ENCODE measurements at places on chromosomes 7 and 10.

DNA sequence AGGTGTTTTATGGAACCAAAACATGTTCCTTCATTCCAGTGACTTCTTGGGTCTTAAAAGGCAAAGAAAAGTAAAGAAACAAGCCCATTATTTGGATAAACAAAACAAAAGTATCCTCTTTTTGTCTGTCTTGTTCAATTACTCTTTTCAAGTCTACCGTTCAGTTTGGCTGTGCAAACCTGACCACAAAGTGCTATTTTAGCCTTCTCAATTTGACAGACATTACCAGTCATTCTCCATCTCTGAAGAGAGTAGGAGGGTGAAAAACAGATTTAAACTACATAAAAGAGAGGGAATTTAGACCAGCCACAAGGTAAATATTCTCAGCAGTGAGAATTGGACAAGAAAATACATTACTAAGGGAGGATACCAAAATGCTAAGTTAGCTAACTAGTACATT is 145.2 kb downstream of the GRM3 start:
- no peak for DNase-seq

GRCh38 chr10:17059197-17059688 is 70.4 kb downstream of the CUBN start:
- DNase-seq: no peak

- DNase-seq: no peak
Observed at GRCh38 chr10:58486821-58487220, 25.9 kb upstream of the BICC1 start.

DNA sequence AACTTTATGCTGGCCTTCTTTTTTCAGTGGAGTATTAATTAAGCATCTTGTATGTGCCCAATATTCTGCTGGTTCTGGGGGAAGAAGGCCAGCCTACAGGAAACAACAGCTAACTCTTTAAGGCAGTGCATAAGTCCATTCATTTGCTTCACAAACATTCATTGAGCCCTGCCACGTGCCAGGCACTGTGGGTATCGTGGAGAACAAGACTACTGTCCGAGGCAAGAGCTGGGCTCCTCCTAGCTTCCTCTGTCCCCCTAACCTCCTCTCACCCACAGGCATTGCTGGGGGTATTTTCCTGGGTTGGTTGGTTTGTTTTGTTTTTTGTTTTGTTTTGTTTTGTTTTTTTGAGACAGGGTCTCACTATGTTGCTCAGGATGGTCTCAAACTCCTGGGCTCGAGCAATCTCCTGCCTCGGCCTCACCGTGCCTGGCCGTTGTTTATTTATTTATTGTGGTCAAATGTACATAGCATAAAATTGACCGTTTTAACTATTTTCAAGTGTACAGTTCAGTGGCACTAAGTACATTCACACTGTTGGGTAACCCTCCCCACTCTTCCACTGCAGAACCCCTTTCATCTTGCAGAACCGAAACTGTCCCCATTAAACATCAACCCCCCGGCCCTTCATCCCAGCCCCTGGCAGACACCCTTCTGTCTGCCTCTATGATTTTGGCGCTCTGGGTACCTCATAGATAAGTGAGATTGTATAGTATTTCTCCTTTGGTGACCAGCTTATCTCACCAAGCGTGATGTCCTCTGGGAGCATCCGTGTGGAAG is 32.6 kb downstream of the CHST3 start:
- no peak for DNase-seq

DNA sequence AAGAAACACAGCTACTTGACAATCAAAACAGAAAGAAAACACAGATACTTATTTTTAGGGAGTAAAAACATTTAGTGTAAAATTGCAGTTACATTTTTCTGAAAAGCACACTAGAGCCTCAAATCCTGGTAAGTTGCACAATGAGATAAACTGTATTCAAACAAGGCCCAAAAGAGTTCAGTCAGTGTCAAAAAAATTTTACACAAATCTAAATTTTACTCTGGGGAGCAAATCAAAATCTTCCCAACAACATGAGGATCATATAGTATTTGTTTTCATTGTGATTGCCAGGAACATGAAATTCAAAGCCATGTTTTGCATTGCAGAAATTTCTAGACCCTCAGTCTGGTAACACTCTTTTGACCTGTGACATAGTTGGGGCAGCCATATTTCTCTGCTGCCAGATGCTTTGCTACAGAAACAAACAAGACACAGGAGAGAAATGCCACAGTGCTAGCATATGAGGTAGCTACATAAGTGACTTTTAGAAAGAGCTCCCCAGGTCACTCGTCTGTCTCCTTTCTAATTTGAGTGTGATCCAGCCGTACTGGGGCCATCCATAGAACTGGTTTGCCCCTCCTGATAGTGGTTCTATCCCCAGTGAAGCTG is 49.6 kb downstream of the PDE1C start:
- no peak for DNase-seq

GRCh38 chr10:49629431-49629881 is 15.6 kb downstream of the CHAT start:
- DNase-seq: no peak

DNA sequence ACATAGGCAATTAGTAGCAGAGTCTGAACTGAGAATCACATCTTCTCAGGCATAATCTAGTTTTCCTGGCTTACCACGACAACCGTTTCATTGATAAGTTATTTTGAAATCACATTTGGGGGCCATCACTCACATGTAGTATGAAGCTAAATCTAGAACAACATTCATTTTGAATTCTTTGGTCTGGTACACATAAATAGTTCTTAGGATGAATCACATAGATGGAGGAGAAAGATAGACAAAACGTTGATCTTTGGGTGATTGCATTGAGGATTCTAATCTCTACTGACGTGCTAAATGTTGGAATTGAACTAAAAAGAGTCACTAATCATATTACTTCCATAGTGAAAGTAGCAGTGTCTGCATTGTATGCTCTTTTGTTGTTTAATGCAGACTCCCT is 1022.6 kb downstream of the LRMDA start:
- no peak for DNase-seq

- DNase-seq: no peak
Observed at GRCh38 chr7:16416289-16417282, 4.8 kb downstream of the CRPPA start.

DNA sequence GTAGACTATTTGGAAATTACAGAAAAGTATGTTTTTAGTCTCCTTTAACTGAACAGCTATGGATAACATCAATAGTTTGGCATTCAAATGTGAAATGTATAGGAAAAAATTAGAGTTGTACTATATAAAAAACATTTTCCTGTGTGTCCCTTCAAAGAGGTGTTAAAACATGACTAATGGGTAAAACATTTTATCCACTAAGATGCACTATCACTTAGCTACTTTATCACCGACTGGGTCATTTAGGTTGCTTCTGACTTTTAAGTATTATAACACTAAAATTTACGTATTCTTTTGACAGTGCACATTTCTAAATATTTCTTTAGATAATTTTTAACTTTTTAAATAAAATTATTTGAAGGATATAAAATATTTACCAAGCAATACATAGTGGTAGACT is 77.6 kb downstream of the UBE2H start:
- no peak for DNase-seq

- no peak for DNase-seq
Observed at GRCh38 chr10:63431962-63432797, 33.6 kb downstream of the JMJD1C start.

- no peak for DNase-seq
Observed at GRCh38 chr10:112332509-112333228, 41.2 kb upstream of the ACSL5 start.
